ENCODE measurements at places on chromosomes 2 and 18. TPM values are rescaled to one million over a fixed set of nuclear protein-coding genes. Genes with fewer than 3 reads are reported as not detected.

RFTN2 gene
- 20.4 TPM for total RNA-seq

MYO1B gene
- 138 TPM for total RNA-seq

- no peak for DNase-seq
Observed at GRCh38 chr2:28955467-28955866, 25.6 kb upstream of the TOGARAM2 start.

DNA sequence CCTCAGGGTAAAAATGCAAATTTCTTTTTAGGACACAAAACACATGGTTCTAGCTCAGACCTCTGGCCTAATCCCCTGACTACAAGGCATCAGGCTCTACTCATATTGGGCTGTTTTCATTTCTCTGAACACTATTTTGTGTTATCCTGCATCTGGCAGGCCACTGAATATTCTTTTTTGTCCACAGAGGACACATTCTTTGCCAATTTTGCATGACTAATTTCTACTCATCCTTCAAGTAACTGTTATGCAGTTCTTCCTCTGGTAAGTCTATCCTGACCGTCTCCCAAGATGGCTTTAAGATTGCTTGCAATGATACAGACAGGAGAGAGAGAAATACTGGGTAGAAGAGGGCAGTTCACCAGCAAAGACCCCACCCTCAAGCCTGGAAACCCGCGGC lies 107.6 kb upstream of the RGPD4 start:
- no peak for DNase-seq

DNA sequence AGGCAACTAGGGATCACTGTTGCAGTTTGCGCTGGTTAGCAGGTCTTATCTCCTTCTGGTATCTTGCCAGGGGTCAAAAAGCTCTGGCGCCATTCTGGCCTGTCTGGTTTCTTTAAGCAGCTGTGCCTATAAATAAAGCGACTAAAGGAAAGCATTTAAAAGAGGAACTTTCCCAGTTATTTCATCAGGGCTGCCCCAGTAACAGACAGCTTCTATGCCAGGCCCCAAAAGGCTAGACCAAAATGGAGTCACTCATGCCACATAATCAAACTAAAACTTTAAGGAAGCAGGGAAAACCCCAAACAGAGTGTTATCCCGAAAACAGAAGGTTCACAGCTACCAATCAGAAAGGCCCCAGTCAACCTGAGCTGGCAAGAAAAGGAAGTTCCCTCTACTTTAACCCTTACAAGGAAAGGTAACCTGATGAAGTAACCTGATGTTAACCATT lies 41.2 kb upstream of the HNRNPA3 start:
- DNase-seq, result peak; percentile 32

- DNase-seq, result no peak
Observed at GRCh38 chr18:45232061-45232460, 383.2 kb upstream of the SLC14A2 start.

GATA6 gene
- 2.2 TPM for total RNA-seq

CPS1 gene
- total RNA-seq, result 2.8 TPM

DSEL gene
- 23.4 TPM for total RNA-seq

GPR45 gene
- not detected for total RNA-seq

- no peak for DNase-seq
Observed at GRCh38 chr18:41955688-41956087, 654 bp downstream of the PIK3C3 start.

All from tongue (tissue), 3 donors.